Foreskin keratinocyte (primary cell): ENCODE measurements at places on chromosomes 4 and X. TPM values are rescaled to one million over a fixed set of nuclear protein-coding genes. Genes with fewer than 3 reads are reported as not detected.

- no peak for DNase-seq
Measured at GRCh38 chrX:47093248-47093647, 15.0 kb downstream of the RGN start.

GRCh38 chr4:145881576-145881975 lies 57.0 kb downstream of the ZNF827 start:
- no peak for DNase-seq

The AMBN gene
- polyA plus RNA-seq, result not detected in 2 replicates

The G6PD gene
- polyA plus RNA-seq, result 102 and 112 TPM in 2 replicates

GRCh38 chr4:154205471-154205870 lies 286.1 kb downstream of the DCHS2 start:
- DNase-seq, result no peak

- DNase-seq, result no peak
Measured at GRCh38 chr4:101141230-101141629, 206.1 kb downstream of the PPP3CA start.

DNA sequence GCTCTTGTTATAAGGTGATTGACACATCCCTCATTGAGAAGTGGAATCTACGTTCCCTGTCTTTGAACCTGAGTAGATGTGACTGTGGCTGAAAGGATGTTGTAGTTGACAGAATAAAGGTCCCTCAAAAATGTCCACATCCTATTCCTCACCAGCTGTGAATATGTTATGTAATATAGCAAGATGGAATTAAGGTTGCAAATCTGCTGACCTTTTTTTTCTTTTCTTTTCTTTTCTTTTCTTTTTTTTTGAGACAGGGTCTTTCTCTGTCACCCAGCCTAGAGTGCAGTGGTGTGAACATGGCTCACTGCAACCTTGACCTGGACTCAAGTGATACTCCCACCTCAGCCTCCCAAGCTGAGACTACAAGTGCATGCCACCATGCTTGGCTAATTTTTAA lies 7.2 kb upstream of the CCNG2 start:
- DNase-seq, result no peak

The HTT-AS gene
- polyA plus RNA-seq, result not detected in 2 replicates

- DNase-seq, result no peak
Measured at GRCh38 chrX:24515447-24515846, 50.4 kb downstream of the PDK3 start.

The RIPPLY1 gene
- not detected in 2 replicates for polyA plus RNA-seq

The MUC7 gene
- polyA plus RNA-seq, result not detected in 2 replicates

DNA sequence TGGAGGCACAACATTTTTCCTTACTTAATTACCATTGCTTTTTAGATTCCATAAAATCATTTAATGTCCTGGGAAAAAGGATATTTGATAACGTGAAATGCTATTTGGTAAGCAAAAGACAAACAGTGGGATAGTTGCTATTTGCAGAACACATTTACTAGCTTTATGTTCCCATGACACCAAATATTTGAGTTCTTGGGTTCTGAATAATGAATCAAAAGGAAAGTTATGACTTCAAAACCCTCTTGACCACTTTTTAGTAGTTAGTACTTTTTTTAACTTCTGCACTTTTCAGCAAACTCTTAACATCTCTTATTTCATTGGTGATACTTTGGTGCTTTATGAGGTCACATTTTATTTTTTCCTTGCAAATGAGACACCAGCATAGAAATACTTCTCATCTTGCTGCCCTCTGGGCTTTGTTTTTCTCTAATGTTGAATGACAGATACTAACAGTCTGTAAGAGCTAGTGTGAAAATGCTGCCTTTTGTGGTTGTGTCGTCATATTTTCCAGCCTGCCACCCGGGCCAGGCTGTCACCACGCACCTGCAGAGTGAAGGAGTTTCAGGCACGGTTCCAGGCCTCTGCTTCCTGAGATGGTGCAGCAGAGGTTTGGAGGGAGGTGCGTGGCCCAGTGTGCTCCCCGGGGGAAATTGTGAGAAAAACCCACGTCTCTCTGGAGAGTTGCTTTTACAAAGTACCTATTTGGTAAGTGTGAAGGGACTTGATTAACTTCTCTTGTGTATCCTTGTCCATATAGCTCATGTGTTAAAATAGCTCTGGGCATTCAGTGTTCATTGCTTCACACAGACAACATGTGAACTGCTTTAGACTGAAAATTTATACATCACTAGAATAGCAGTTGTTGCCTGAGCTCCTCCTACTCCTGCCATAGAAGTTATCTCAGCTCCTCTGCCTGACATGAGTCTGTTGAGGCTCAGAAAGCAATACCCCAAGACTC lies 34.7 kb downstream of the MSL3 start:
- DNase-seq, result no peak

DNA sequence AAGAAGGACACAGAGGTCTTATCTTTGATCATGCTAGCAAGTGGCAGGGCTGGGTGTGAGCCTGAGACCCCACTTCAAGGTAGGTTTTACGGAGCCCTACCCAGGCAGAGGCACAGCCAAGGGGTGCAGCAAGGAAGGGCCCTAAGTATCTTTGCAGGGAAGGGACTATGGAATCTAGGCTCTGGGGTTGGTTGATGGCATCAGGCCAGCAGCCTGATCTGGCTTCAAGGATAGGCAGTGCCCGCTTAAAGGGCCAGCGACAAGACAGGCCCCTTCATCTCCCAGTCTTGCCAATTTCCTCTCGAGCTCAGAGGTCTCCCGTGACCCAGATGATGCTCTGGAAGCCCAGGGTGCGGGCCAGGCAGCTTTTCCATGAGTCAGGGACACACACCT lies 5.8 kb downstream of the ABLIM2 start:
- no peak for DNase-seq

The UGT2B15 gene
- polyA plus RNA-seq, result not detected in 2 replicates

DNA sequence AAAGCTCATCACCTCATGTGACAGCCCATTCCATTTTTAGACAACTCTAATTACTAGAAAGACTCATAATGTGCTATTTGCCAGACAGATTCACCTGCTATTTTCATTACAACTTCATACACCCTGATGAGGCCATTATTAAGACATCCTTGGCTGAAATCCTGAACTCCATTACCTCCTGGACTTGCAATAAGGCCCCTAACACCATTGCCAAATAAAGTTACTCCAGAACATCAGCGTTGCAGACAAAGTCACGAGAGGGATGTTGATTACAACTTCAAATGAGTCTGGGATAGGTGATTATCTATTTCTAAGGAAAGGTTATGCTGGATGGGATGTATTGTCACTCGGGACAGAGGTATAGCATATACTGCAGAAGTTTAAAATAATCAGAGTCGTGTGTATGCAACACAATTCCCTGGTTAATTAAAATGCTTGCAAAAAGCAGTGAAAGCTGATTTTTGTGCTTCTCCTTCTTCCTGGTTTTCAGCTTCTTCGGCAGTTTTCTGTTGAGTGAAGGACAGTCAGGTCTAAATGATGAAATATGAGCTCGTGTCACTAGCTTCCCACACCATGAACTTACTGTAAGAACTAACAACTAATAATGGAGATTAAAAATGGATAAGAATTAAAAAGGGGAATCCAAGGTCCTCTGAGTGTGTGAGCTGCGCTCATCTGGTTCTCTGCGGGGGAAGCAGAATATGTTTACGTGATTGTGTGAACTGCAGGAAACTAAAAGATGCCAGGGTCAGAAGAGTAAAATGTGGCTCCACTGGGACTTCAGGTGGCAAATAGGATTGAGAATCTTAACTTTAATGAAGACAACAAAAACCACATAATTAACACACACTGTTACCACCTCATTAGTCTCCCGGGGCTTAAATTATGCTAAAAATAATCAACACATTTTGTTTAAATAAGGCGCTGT lies 17.6 kb upstream of the SOD3 start:
- no peak for DNase-seq

GRCh38 chr4:115325836-115326235 lies 212.4 kb upstream of the NDST4 start:
- DNase-seq, result no peak

DNA sequence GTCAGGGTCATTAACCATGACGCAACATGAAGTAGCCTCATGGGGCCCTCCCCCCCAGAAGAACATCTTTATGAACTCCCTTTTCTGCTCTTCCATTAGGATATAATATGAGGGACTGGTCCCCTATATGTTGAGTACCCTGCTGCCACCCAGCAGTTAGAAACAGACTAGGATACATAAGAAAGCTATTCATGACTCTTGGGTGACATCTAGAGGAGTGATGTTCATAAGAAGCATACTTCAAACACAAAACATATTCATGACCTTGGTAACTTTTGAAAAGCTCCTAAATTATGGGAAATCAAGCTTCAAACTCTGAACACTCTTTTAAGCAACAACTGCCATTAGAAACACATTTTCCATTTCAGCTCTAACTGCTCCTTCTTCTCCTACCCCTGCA lies 155.2 kb upstream of the SPIN4 start:
- DNase-seq, result peak; percentile 21

DNA sequence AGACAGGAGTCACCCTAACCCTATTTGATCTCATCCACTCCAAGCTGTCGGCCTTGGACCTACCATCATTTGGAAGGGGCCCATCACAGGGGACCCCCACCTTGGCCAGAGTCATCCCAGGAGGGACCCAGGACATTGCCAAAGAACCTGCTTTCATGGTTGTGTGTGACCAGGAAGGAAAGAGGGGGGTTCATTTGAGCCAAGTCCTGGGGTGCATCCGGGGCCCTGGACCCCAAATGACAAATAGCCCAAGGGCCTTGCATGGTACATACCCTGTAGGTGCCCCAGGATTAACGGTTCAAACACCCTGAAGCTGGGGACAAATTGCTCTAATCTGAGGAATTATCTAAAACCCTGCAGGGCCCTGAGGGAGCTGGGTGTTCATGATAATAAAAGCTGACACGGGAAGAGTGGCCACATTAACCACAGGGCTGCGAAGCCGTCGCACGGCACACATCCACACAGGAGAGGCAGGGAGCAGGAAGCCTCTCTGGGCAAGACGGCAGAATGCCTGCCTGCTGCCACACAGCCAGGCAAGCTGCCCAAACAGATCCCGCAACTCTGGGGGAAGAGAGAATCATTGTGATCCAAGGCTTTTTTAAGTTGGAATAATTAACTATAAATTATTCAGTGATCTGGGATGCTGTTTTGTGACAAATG lies 28.2 kb upstream of the PPP2R2C start:
- no peak for DNase-seq

The EREG gene
- 6.2 and 6.3 TPM in 2 replicates for polyA plus RNA-seq

DNA sequence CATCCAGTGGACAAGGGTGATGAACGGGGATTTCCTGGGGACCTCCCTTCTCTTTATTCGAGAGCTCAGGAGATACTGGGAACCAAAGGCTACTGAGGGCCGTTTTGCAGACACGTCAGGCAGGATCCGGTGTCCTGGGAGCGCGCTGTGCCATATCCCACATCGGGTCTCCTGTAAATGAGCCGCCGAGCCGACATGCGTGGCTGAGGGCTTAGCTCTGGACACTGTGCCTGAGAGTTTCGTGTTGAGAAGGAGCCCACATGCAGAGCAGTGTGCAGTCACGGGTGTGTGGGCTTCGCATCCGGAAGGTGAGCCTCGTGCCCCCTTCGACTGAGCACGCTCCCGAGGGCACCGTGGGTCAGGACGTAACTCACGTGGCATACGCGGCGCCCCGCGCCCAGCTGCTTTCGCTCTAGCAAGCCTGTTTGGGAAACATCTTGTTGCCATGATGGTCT lies 28.5 kb upstream of the HGFAC start:
- no peak for DNase-seq

- no peak for DNase-seq
Measured at GRCh38 chr4:184228056-184228705, 10.5 kb upstream of the ENPP6 start.

The PRDM8 gene
- polyA plus RNA-seq, result 3.5 and 4.9 TPM in 2 replicates

The ATP2B3 gene
- not detected in 2 replicates for polyA plus RNA-seq

DNA sequence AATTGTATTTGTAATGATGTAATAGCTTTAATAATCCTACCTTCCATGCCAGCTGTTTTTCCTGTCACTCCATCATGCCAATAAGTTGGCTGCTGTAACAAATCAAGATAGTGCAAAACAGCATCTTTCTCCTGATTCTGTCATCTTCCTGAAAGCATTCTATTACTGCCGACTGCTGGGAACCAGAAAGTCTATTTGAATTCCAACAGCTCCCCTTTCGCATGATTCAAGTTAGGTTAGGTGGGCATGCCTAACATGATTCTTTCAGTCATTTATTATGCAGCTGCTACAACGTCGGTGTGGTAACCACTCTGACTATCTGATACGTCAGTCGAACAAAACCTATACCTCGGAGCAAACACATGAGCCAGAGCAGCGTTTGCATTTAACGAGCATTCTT lies 127.9 kb upstream of the DMD start:
- peak; percentile 29 for DNase-seq

DNA sequence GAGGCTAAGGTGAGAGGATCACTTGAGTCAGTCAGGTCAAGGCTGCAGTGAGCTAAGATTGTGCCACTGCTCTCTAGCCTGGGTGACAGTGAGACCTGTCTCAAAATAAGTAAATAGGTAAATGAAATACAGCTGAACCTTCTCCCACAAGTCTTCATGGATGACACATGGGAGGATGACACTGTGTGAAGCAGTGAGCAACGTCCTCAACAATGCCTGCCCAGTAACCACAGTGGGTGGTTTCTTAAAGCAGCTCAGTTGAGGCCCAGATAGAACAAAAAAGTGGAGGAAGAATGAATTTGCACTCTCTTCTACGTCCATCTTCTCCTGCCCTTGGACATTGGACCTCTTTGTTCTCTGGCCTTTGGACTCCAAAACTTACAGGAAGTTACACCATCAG lies 52.7 kb downstream of the MSX1 start:
- DNase-seq, result no peak

GRCh38 chrX:134388161-134389109 lies 71.5 kb upstream of the HPRT1 start:
- no peak for DNase-seq

DNA sequence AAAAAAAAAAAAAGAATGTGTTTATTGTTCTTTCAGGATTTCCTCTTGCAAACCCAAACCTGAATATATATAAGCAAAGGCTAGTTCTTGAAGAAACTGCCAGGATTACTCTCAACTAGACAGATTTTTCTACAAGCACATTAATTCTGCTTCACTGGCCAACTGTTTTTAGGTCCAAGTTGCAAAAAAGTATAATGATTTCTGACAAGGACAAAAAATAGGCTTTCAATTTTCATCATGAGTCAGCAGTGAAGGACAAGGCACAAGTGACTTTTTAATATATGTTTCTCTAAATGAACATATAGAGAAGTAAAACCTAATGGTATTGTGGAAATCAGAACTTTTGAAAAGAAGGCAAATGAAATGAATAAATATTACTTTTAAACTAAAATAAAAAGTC lies 73.7 kb downstream of the ELOVL6 start:
- no peak for DNase-seq

The CLDN34 gene
- 0.09 TPM in 1 of 2 replicates, not detected in the other for polyA plus RNA-seq
